ENCODE measurements at places on chromosomes 16 and 17. TPM values are rescaled to one million over a fixed set of nuclear protein-coding genes. Genes with fewer than 3 reads are reported as not detected.

GRCh38 chr16:85316321-85316919 lies 204.1 kb upstream of the CIBAR2 start:
- DNase-seq, result peak; percentile 65
- no peaks in the 10 kb centered on the region for H3K36me3 ChIP-seq
- H3K4me3 ChIP-seq, result no peak overlapping the region
- no peak overlapping the region for H3K27ac ChIP-seq

Gene SLFN12L
- total RNA-seq, result not detected

DNA sequence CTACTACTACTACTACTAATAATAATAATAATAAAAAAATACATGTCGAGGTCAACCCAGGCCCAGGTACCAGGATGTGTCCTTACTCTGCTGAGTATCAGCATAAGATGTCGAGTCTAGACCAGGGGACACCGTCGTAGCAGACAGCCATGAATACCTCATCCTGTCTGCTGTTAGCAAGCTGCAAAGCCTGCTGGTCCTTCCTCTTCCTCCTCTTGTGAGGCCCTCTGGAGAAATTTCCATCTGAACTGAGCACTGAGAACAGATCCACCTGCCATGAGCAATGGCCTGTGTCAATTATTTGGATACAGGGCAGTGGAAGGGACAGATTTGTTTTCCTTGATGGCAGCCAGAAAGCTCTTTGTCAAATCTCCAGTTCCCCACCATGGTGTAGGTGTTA lies 168.5 kb downstream of the XYLT1 start:
- no peak overlapping the region for H3K4me3 ChIP-seq
- no peak for DNase-seq
- no peaks in the 10 kb centered on the region for H3K4me1 ChIP-seq
- no peak overlapping the region for H3K27ac ChIP-seq
- H3K36me3 ChIP-seq, result no peaks in the 10 kb centered on the region
- H3K27me3 ChIP-seq, result no peaks in the 10 kb centered on the region

GRCh38 chr17:65455972-65456343 lies 105.5 kb downstream of the AXIN2 start:
- DNase-seq, result peak; percentile 7
- no peak overlapping the region for H3K4me3 ChIP-seq
- H3K36me3 ChIP-seq, result no peaks in the 10 kb centered on the region
- H3K27me3 ChIP-seq, result no peaks in the 10 kb centered on the region
- H3K27ac ChIP-seq, result no peak overlapping the region

DNA sequence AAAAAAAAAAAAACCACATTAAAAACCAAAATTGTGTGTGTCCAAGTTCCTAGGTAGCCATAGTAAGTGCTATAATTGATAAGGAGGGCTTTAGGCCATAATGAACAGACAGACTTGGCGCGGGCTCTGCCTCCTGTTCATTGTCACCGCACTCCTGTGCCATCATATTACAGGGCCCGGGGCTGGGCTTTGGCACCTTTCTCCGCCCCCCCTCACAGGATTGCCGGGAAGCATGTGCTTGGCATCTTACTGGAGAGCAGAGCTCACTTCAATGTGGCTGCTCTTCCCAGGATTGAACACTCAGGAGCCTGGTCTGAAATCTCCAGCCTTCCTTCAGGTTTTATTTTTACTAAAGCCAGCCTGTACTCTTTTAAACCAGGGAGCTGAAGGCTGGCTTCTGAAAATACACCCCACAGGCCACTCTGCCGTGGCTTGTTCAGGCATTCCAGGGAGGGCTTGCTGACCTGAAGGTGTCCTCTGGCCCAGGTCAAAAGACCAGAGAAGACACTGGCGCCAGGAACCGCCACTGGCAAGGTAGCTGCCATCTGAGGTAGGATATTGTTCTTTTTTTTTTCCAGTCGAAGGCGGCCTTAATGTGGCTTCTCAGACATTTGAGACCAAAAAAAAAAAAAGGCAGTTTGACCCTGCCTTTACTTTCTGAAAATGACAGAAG lies 39.3 kb downstream of the DHRS7B start:
- H3K4me3 ChIP-seq, result no peak overlapping the region
- no peak overlapping the region for H3K27ac ChIP-seq
- H3K27me3 ChIP-seq, result no peaks in the 10 kb centered on the region
- no peaks in the 10 kb centered on the region for H3K4me1 ChIP-seq
- H3K36me3 ChIP-seq, result no peaks in the 10 kb centered on the region
- DNase-seq, result no peak

- no peak for DNase-seq
- H3K4me1 ChIP-seq, result no peaks in the 10 kb centered on the region
- H3K27me3 ChIP-seq, result no peaks in the 10 kb centered on the region
- no peak overlapping the region for H3K4me3 ChIP-seq
Measured at GRCh38 chr16:77925531-77925930, 96.8 kb upstream of the CLEC3A start.
